Epithelial cell of proximal tubule (primary cell): ENCODE measurements at places on chromosomes 2 and 18. TPM values are rescaled to one million over a fixed set of nuclear protein-coding genes. Genes with fewer than 3 reads are reported as not detected.

TBR1 gene
- not detected in 2 replicates for total RNA-seq

DNA sequence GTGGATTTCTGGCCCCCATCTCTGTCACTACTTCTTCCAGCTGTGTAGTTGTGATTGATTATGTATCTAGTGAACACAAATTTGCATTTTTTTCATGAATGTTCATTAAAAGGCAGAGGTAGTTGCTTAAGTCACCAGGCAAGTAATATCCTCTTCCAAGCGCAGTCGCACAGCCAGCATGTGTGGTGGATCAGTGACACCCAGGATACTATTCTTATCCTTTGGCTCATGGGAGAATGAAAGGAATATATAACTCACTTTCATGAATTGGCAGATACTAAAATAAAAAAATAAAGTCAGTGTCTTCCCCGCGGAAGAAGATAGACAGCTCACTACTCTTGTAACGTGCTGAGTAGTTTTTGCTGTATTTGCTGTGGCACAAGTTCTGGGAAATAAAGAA is 387.8 kb downstream of the CDH7 start:
- no peak for DNase-seq

GRCh38 chr2:30472326-30472725 is 25.3 kb downstream of the LCLAT1 start:
- DNase-seq: no peak

DNA sequence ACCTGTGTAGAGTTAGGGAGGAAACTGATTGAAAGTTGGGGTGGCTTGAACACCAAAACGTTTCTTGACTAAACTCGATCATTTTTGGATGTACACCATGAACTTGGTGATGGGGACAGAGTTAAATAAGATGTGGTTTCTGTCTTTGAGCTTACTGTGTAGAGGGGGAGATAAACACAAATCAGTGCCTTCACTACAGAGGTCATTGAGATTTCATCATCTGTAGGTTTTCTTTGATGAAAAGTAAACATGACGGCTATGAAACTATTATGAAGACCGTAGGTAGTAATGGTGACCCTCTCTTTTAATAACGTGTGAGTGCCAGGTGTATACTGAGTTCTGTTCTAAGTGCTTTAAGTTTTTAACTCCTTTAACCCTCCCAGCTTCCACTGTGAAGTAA is 6.5 kb downstream of the LCLAT1 start:
- DNase-seq: no peak

DNA sequence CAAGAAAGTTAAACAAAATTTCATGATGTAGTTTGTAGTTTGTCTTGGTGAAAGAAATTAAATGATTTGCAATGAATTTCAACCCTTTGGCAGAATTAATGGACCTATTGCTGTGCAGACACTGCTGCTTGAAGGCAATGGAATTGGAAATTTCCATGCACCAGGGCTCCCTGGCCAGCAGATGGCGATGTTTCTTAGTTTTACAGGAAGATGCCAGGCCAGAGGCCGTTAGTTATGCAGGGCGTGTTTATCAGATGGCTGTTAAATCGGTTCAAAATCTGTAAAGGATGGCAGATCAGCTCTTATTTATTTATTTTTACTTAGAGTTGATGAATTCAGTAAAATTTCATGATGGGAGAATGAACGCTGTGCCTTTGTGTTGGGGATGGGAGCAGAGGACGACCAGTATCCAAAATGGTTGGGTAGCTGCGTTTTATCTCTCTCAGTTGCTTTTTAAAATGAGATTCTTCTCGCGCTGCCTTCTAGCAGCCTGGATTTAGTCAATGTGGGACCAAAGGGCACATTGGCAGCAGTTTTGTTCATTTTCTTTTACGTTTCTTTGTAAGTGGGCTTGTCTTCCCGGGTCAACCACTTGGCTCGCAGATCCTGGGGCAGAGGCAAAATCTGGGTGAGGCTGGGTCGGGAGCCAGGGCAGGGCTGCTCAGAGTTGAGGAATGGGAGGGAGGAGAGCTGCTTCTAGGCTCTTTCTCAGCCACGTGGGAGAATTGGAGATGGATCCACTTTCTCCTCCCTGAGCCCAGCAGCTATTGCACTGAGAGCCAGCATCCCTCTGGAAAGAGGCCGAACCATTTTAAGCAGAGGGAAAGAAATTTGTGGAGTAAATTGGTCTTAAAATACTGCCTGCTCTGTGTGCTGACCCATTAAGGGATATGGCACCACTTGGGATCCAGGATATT is 344.0 kb downstream of the PIK3C3 start:
- peak; percentile 58 for DNase-seq

GRCh38 chr2:133705287-133705686 is 137.0 kb upstream of the NCKAP5 start:
- DNase-seq: no peak

GRCh38 chr2:232888839-232889529 is 18.9 kb downstream of the SNORC start:
- DNase-seq: no peak
